Kidney glomerular epithelial cell (primary cell): ENCODE measurements at places on chromosomes 1 and 21.
A peak's percentile ranks its signal among the peaks of the same experiment; 100 is the strongest.

- no peak for DNase-seq
These were observed 4.8 kb upstream of the SLC2A1 start for GRCh38 chr1:42963378-42964043.

DNA sequence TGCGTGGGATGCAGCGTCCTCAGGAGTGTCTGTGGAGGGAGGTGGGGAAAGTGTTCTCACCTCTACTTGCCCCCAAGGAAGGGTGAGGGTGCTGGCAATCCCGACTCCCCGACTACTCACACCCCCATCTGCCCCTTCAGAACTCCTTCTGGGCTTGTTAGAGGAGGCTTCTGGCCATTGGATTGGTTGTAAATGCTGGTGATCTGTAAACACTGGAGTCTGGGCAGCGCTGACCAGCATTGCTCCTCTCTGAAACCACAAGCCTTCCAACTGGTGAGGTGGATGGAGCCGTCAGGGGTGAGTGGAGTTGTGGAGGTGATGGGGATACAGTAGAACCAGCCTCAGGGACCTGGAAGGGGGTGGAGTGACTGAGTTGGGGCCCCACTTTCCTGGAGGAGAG lies 59.3 kb downstream of the NKAIN1 start:
- DNase-seq = no peak

GRCh38 chr1:228975238-228975907 lies 240.1 kb downstream of the RHOU start:
- no peak for DNase-seq

DNA sequence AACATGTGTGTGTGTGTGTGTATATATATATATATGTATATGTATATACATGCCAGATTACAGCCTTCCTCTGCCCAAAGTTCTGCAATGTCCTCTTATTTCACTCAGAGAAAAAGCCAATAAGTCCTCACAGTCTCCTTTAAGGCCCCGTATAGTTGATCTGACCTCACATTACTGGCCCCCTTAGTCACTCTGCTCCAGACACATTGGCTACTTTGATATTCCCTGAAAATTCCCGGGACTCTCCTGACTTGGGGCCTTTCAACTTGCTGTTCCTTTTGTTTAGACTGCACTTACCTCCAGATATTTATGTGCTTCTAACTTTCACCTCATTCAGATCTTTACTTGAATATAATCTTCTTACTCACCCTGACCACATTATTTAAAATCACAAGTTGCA lies 4.2 kb upstream of the BSDC1 start:
- DNase-seq = peak; percentile 22

GRCh38 chr1:231421546-231421970 lies 529 bp downstream of the EGLN1 start:
- no peak for DNase-seq

GRCh38 chr1:235136111-235136510 lies 7.5 kb upstream of the TOMM20 start:
- no peak for DNase-seq

GRCh38 chr21:40282912-40283886 lies 416.0 kb downstream of the PCP4 start:
- no peak for DNase-seq

DNA sequence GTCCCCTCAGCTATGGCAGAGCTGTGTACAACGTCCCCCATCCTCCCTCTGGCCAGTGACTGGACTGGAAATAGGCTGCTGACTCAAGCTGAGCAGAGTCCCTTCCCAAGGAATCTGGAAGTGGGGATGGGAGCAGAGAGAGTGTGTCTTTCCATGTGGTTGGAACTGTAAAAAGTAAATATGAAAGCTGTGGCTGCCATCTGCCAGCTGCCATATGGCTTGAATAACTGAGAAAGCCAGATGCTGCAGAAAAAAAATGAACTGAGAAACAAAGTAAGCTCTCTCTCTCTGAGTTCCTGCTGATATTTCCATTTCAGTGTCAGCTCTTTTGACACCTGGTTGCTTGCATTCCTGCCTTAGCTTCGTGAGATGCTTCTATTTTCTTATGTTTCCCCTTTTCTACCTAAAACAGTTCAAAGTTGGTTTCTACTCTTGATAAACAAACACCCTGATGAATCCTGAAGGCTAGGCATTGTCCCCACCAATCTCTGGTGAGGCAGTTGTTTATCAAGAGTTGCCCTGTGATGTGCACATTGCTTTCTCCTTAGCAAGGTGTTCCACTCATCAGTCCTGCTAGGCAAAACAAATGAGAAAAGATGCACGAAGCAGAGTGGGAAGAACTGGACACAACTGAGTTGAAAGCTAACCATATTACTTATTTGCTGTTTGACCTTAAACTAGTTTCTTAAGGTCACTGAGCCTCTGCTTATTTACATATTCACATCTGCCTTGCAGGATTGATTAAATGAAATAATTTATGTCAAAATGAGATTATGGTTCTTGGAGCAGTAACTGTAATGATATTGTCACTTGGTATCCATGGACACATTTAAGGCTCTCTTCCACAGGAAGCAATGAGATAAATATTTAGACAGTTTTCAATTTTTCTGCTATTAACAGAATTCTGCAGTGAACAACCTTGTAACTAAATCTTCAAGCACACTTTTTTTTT lies 16.6 kb upstream of the DR1 start:
- no peak for DNase-seq

GRCh38 chr1:84434801-84435549 lies 36.7 kb downstream of the DNASE2B start:
- peak; percentile 17 for DNase-seq

- no peak for DNase-seq
These were observed 51.8 kb downstream of the DDAH1 start for GRCh38 chr1:85413169-85413568.

GRCh38 chr1:184212649-184213314 lies 161.3 kb downstream of the TSEN15 start:
- peak; percentile 96 for DNase-seq

DNA sequence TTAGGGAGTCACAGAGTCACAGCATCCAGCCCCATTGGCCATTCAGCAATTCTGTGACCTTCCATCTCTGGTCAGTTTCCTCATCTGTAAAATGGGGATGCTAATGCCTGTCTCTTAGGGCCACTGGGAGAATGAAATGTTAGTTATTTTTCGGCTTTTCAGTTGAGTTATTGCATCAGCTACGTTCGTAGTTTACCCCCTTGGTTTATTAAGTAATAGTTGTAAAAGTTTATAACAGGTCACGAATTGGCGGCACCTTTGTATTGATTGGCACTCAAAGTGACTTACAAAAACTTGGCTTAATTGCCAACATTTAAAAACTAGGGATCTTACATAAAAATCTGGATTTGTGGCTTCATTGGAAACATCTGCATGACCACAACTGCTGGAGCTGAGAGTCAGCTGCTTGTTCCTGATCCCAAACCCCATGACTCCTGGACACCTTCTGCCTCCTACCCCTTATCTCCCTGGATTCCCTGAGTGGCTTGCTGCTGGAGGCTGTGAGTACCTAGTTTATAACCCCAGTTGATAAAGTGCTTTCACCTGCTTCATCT lies 23.0 kb upstream of the SLC1A7 start:
- no peak for DNase-seq

DNA sequence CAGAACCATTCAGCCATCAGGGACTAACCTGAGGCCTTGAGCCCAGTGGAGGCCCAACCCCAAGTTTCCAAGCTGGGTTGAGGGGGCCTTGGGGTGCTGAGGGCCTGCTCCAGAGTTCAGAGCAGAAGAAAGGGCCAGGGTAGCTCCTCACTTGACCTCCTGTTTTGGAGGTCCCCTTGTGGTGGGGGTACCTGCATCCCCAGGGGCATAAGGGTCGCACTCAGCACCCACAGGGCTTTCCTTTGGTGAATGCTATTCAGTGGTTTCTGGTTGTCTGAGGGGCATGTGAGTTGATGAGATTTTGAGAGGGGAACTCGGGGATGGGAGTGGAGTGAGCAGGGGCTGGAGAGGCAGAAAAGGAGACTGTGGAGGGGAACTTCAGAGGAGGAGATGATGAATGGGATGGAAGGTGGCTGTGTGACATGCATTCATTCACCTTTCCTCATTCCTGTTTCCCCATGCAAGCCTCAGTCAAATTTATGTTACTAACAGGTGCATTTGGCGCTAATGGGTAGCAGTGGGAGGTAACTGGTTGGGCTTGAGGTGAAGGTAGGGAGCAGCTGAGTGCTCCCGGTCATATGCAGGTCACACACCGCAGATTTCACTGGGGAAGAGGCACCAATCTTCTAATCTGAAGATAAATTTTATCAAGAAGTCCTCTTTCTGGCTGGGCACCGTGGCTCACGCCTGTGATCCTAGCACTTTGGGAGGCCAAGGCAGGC lies 50.4 kb downstream of the TEX35 start:
- DNase-seq = no peak

DNA sequence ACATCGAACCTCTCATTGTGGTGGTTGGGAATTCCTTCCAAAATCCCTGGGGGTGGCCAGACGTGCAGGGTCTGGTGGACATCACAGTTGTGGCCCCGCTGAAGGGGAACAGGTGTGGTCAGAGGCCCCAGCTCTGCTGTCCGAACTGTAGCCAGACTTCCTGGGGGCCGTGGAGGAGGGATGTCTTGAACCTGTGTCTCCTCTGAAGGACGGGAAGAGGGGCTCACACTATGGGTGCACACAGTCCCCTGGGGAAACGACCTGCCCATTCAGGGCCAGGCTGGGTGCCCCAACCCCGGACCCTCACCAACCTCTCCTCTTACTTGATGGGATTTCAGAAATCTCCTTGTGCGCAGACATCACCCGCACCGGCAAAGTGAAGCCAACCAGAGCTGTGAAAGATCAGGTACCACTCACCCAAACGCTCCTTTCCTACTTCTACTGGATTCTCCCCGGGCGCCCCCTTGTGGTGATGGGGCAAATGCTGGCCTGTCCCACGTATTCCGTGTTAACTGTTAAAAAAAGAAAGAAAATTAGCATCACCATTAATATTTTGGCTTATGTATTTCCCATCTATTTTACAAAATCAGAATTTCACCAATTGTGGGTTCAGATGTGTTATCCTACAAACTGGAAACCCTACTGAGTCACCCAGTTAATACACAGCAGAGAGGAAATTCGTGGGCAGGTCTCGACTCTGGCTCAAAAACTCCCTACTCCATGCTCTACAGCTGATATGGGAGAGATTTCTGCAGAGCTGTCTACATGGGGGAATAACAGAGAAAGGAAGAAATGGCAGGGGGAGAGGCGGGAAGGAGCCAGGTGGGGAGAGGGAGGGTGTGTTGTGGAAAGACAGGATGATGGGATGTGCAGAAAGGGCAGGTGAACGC lies 28.1 kb downstream of the PADI4 start:
- peak; percentile 13 for DNase-seq
